ENCODE measurements at places on chromosomes 11 and 22. TPM values are rescaled to one million over a fixed set of nuclear protein-coding genes. Genes with fewer than 3 reads are reported as not detected.

Gene CADM1
- total RNA-seq = 1.2 TPM

Gene MRGPRF
- total RNA-seq = 5.7 TPM

Gene OR8G1
- not detected for total RNA-seq

Gene PTGDR2
- 4.3 TPM for total RNA-seq

Gene OR51B4
- total RNA-seq = not detected

Gene PKP3
- total RNA-seq = 1.3 TPM

Gene BBOX1
- 0.65 TPM for total RNA-seq

Gene TMPRSS6
- not detected for total RNA-seq

Gene KBTBD4
- 35.6 TPM for total RNA-seq

Gene CTSC
- total RNA-seq = 16.7 TPM

Gene GAB4
- total RNA-seq = not detected

DNA sequence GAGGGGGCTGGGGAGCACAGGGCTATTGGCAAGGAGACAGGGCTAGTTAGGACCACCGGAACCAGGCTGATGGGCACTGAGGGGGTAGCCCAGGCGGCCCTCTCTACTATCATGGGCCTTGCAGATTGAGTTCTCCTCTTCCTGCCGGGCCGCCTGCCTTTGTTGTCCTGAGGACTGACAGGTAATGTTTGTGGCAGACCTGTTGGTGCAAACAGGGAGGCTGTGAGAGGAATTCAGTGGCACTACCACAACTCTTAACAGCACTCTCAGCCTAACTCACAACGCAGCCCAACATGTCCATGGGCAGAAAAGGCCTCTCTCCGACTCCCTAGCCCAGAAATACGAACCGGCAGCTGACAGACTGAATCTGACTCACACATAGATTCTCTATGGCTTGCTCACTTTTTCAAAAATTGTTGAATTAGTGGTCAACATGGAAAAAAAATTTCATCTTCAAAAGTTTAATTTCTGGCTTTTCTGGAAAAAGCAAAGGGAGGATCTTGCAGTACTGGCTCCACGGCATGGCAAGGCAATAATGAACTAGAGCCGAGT lies 11.4 kb downstream of the KCNJ5 start:
- no peak overlapping the region for H3K4me3 ChIP-seq
- DNase-seq = no peak
- no peaks in the 10 kb centered on the region for H3K36me3 ChIP-seq
- no peak overlapping the region for H3K27ac ChIP-seq

DNA sequence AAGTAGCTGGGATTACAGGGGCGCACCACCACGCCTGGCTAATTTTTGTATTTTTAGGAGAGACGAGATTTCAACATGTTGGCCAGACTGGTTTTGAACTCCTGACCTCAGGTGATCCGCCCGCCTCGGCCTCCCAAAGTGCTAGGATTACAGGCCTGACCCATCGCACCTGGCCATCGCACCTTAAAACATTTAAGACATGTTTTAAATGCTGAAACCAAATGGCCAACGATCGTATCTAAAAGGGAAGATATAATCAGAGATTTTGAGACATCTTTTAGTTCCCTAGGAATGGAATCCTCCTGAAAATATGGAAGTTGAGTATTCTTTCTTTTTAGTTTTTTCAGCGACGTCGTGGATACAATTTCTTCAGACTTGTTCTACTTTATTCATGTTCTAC lies 21.8 kb upstream of the APOBEC3A start:
- no peak overlapping the region for H3K4me3 ChIP-seq
- H3K36me3 ChIP-seq = no peaks in the 10 kb centered on the region
- no peaks in the 10 kb centered on the region for H3K4me1 ChIP-seq
- H3K27ac ChIP-seq = no peak overlapping the region
- DNase-seq = no peak
- no peaks in the 10 kb centered on the region for H3K27me3 ChIP-seq

DNA sequence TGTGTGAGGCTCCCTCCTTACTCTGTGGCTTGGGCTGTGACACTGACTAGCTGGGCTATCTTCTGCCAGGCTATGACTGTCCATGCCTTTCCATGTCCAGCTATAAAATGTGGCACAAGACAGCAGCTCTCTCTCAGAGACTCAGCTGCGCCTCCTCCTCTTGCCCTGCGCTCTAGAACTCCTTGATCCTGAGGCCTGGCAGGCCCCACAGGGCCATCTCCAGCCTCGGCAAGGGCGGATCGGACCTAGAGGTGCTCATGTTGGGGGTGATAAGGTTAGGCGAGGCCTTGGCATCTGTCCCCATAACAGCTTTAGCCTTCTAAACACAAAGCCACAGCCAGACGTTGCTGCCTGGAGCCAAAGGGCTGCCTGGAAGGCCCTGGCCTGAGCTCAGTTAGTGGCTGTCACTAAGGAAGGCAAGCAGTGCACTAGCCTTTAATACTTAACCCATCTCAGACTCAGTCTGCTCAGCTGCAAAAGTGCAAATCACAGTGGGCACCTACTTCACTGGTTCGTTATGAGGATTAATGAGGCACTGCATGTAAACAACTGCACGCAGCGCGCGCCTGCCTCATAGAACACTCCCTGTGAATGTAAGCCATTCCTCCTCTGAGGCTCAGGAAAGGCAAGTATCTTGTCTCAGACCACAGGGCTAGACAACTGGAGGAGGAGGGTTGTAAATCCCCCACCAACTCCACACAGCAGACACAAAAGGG lies 1.2 kb downstream of the GUCD1 start:
- H3K27me3 ChIP-seq = no peaks in the 10 kb centered on the region
- H3K27ac ChIP-seq = peak overlapping the region; percentile 99
- H3K4me3 ChIP-seq = peak overlapping the region; percentile 88

DNA sequence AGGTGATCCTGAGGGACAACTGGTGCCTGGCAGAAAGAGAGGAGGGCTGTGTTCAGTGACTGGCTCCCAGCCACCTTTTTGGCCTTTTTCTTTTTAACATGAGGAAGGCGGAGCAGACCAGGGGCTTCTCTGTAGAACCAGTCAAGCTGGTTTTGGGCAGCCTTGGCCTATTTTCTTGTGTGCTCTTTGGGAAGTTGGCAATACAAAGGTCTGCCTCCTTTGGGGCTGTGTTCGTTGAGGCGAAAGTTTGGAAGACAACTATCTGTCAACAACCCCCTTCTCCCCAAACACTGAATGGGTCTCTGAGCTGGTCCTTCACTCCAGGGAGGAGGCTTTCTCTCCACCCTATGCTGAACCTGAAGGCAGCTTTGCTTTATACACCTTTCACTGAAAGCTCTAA lies 8.5 kb downstream of the MARK2 start:
- no peak overlapping the region for H3K4me3 ChIP-seq
- H3K27ac ChIP-seq = no peak overlapping the region
- no peaks in the 10 kb centered on the region for H3K36me3 ChIP-seq
- H3K4me1 ChIP-seq = peaks cover 30% of the 10 kb centered on the region
- DNase-seq = no peak

DNA sequence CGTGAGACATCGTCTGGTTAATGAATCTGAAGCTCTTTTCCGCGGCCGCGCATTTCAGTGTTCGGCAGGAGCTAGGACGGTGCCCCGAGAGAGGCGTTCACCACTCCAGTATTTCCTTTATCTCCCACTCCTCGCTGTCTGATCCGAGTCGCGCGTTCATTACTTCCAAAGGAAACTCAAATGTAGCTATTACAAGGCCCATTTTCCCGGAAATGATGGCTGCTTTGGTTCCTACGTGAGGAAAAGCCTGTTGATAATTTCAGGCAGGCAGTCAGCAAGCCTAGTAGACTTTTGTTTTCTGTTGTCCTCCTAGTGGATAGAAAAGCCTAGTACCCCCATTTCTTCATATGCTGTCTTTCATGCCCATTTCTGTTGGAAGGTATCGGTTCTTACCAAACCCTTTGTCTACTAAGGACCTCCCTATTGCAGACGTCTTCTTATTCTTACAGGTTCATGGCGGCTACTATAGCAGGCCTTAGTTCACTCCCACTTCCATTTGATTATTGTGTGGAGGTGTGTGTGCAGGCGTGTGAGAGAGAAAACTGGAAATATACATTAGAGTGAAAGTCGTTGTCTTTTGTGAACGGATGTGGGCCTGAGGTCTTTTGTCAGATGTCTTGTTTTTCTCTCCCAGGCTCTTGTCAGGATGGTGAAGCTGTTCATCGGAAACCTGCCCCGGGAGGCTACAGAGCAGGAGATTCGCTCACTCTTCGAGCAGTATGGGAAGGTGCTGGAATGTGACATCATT lies 737 bp downstream of the RBM4 start:
- no peaks in the 10 kb centered on the region for H3K27me3 ChIP-seq
- no peak for DNase-seq
- H3K4me1 ChIP-seq = peaks cover 64% of the 10 kb centered on the region
- H3K27ac ChIP-seq = peak overlapping the region; percentile 94
- H3K36me3 ChIP-seq = no peaks in the 10 kb centered on the region

DNA sequence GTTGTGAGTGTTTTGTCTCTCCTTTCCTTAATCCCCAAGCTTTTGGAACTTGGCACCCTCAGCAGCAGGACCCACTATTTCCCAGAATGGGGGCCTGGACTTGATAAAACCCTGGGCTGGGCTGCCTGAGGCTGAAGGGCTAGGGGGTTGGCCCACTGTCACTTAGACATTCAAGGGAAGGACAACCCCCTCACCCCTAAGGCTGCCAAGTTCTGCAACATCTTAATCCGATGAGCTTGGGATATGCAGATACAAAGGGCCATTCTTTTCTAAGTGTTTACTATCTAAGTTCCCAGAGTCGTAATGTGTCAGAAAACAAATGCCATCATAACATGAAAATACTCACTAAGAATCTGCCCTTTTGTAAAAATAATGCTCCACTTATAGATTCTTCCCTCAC lies 42.9 kb downstream of the IRAG1 start:
- H3K4me1 ChIP-seq = no peaks in the 10 kb centered on the region
- H3K4me3 ChIP-seq = no peak overlapping the region
- no peak for DNase-seq
- no peaks in the 10 kb centered on the region for H3K36me3 ChIP-seq
- H3K27me3 ChIP-seq = no peaks in the 10 kb centered on the region

DNA sequence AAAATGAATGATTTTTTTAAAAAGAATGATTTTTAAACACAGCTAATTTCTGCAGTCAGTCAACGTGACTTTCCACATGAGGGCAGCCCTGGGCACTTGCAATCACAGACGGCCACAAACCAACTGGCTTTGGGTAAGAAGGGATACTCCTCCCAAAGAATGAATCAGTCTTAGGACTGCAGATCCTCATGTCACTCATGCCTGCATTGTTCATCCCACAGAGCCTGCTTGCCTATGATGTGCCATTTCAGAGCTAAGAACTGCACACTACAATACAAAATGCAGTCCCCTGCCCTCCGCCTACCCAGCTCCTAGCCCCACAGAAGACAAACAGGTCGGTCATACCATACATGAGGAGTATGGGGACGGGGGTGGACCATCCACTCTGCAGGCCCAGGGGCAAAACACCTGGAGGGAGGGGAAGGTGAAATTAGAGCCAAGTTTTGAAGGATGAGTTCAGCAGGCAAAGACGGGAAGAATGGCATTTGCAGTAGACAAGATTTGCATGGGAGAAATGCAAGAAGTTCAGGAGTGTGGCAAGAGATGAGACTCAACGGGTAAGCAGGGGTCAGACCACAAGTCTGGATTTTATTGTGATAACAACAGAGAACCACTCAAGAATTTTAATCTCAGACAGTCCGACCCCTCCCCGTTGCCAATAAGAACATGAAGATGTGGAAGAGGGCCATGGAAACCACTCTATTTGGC lies 24.7 kb downstream of the PACSIN2 start:
- no peak overlapping the region for H3K4me3 ChIP-seq
- no peak overlapping the region for H3K27ac ChIP-seq
- no peaks in the 10 kb centered on the region for H3K36me3 ChIP-seq
- peaks cover 40% of the 10 kb centered on the region for H3K4me1 ChIP-seq
- DNase-seq = peak; percentile 75

DNA sequence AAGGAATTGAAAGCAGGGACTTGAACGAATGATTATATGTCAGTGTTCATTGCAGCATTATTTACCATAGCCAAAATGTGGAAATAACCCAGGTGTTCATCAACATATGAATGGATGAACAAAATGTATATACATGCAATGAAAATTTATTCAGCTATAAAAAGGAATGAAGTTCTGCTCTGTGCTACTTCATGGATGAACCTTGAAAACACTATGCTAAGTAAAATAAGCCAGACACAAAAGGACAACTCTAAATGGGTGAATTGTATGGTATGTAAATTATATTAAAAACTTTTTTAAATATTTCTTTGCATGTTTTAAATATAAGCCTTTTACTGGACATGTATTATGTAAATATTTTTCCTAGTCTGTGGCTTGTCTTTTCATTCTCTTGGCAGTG lies 107.0 kb downstream of the ME3 start:
- no peak overlapping the region for H3K27ac ChIP-seq
- H3K27me3 ChIP-seq = no peaks in the 10 kb centered on the region

GRCh38 chr11:19332476-19332875 lies 91.7 kb upstream of the E2F8 start:
- no peaks in the 10 kb centered on the region for H3K4me1 ChIP-seq
- no peaks in the 10 kb centered on the region for H3K27me3 ChIP-seq
- H3K36me3 ChIP-seq = no peaks in the 10 kb centered on the region
- DNase-seq = no peak
- no peak overlapping the region for H3K4me3 ChIP-seq
- H3K27ac ChIP-seq = no peak overlapping the region

DNA sequence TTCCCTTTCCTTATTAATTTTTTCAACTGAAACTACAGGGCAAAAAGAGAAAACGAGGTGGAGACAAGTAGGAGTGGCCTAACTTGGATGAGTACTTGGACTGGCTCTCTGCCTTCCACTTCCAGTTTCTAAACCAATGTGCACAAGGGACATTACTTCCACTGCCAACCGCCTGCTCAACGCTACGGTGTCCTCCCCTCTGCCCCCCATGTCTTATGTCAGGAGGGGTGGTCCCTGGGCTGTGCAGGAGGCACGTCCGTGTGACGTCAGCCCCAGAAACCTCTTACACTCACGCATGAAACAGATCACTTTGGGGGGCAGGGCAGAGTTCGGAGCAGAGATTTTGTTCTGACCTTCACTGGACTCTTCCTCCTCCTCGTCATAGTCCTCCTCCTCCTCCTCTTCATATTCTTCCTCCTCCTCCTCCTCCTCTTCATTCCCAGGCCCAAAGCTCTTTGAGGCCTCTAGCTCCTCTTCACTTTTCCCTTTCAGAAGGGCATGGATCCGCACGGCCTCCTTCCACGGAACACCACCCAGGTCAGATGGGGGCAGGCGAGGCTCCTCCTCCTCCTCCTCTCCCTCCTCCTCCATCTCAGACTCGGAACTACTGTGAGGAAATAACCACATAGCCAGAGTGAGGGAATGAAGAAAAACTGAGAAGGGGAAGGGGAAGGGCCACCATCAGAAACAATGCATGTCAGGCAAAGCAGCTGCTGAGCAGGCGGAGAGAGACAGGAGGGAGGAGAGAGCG lies 57.4 kb upstream of the BID start:
- no peaks in the 10 kb centered on the region for H3K36me3 ChIP-seq
- peaks cover 50% of the 10 kb centered on the region for H3K4me1 ChIP-seq
- H3K27ac ChIP-seq = peak overlapping the region; percentile 69
- no peak overlapping the region for H3K4me3 ChIP-seq

GRCh38 chr11:61111050-61111435 lies 8.8 kb downstream of the CD5 start:
- H3K4me1 ChIP-seq = no peaks in the 10 kb centered on the region
- H3K36me3 ChIP-seq = no peaks in the 10 kb centered on the region
- no peak overlapping the region for H3K27ac ChIP-seq
- H3K27me3 ChIP-seq = no peaks in the 10 kb centered on the region

GRCh38 chr11:46338988-46339666 lies 8.1 kb upstream of the DGKZ start:
- H3K27ac ChIP-seq = peak overlapping the region; percentile 89
- no peak for DNase-seq
- peaks cover 3% of the 10 kb centered on the region for H3K27me3 ChIP-seq

- no peak for DNase-seq
- H3K4me3 ChIP-seq = no peak overlapping the region
- H3K27me3 ChIP-seq = peaks cover 39% of the 10 kb centered on the region
Measured at GRCh38 chr11:128904303-128904655, 13.1 kb downstream of the KCNJ5 start.
